ENCODE measurements at places on chromosomes 6 and 20. TPM values are rescaled to one million over a fixed set of nuclear protein-coding genes. Genes with fewer than 3 reads are reported as not detected.

DNA sequence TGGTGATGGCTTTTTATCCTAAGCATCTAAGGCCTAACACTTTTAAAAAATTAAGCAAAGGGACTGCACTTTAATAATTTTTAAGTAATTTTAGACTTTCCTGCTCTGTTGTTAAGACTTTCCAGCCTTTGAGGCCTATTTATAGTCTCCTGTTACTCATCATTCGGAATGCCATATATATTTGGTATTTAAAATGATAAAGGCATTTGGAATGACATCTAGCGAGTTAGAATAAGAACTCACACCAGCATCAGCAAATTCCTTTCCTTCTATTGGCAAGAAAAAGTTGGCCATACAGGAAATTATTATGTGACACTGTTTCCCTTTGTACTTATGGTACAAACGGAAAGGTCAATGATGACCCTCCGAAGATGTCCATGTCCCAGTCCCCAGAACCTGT lies 88.1 kb upstream of the STMND1 start:
- DNase-seq: no peak

DNA sequence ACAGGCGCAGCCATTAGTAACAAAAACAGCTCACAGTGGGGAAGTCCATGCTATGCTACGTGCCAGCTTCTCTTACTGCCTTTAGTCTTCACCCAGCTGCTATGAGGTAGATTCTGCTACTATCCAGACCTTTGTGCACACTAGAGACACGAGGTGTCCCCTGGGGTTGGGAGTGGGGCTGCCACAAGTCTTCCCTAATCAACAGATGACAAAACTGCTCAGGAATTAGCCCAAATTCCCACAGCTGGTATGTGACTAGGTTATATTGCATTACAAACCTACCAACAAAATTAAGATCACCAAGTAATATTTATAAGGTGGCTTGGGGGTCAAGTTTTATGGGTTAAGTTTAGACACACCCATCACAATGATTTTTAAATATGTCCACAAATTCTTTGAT lies 63.3 kb downstream of the PSMB1 start:
- no peak for DNase-seq

DNA sequence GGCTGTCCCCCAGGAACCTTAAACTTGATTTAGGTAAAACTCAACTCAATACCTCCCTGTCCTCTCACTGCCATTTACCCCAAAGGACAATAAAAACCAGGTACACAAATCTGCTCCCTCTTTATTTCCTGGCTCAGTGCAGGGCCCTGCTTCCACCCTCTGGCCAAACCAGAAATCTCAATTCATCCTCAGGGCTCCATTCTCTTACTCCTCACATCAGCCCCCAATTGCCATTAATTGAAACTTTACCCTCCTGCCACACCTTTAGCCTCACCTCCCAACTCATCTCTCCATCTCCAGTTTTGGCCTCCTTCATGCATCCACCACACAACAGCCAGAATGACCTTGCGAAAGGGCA lies 10.5 kb downstream of the ZBTB2 start:
- DNase-seq: no peak

DNA sequence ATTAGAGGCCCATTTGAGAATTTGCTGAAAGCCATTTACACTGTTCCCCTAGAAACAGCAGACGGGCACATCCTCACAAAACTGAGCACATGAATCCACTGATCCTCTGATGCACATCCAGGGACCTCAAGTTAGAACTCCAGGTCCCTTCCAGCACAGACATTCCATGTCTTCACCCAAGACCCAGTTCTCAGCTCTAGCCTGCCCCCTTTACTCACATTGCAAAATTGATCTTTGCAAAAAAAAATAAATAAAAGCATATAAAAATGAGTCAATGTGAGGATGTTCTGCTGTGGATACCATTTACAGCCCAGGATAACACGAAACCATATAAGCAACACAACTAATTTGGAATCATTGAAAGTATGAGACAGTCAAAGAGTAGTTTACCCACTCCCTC lies 458.2 kb upstream of the JARID2 start:
- DNase-seq: no peak

DNA sequence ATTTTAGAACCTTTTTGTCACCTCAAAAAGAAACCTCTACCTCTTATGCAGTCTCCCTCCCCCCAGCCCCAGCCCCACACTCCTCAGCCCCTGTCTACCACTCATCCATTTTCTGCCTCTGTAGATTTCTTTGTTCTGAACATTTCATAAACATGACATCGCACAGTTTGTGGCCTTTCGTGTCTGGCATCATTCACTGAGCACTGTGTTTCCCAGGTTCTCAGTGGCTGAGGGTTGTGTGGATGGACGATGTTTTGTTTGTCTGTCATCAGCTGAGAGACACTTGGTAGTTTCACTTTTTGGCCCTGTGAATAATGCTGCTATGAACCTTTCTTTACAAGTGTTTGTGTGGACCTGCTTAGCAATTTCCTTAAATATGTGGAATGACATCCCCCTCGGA lies 64.5 kb downstream of the FAM120B start:
- no peak for DNase-seq

DNA sequence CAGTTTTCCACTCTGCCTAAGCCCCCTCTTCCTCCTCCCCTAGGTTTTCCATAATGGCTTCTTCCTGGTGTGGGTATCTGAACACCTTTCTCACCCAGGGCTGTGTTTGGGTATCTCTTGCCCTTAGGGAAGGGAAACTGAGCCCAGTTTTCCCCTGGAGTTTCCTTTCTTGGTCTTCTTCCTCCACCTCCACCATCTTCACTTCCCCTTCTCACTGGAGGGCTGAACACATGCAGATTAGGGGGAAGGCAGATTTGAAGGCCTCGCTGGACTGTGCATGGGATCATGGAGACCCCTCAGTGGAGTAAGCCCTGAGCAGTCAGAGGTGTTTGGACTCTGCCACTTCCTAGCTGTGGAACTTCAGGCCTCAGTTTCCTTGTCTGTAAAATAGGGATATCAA lies 27.8 kb downstream of the FOXP4 start:
- no peak for DNase-seq

DNA sequence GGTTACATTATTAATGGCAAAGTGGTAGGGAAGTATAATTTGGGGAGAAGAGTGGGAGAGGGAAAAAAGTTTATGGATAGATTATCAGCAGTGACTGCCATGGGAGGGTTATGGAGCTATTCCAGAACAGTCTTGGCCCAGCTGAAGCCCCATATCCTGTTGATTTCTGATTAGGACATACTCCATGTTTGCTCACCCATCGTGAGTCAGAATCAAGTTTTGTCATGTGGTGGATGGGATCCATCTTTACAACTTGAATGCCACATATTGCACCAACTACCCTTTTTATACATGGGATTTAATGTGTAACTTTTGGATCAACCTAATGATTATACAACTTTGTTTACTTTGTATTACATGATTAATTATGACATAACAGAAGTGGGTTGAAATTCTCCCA lies 217.0 kb downstream of the HAO1 start:
- no peak for DNase-seq

DNA sequence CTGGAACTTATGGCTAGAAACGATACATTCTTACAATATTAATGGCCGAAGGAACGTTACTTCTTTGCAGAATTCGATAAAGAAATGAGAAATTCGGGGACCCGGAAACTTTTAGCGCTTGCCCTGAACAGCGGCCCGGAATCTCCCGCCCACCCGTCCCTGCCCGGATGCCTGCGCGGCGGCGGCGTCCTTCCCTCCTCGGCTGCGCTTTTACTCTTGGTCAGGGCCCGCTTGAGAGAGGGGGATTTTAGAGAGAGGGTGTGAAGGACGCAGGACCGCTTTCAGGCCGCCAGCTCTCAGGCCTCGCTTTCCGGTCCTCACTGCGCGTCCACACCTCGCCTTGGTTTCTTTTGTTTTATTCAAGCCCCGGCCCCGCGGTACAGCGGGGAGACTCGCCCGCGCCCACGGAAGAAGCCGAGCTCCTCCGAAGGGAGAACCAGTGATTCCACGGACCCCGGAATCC lies 243.7 kb downstream of the ARID1B start:
- peak; percentile 84 for DNase-seq

- no peak for DNase-seq
Measured at GRCh38 chr6:21596949-21597682, 3.6 kb downstream of the SOX4 start.

The BANF2 gene
- not detected for total RNA-seq
